Retina (tissue), 1 donor: ENCODE measurements at places on chromosomes 6 and 20.

- no peak for DNase-seq
These were observed 48.1 kb downstream of the TM9SF4 start for GRCh38 chr20:32157611-32158010.

DNA sequence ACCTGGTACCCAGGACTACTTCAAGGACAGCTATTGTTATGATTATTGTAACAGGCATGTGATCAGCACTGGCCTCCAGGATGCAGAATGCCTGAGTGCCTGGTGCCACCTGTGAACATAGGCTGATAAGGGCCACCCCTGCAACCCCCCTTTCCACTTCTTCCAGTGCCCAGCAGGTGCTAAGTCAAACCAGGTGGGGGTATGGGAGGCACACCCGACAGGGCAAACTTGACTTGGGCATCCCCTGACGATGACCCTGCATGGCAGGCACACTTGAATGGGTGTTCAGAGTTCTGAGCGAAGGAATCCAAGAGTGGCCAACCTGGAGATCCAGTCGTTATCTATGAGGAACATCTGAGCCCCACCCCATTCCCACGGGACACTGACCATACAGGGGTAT is 3.4 kb downstream of the ADA start:
- no peak for DNase-seq

- DNase-seq, result no peak
These were observed 125.7 kb downstream of the SLC23A2 start for GRCh38 chr20:4875578-4876067.

- DNase-seq, result peak; percentile 62
These were observed 115.4 kb downstream of the OPRM1 start for GRCh38 chr6:154154389-154154967.

GRCh38 chr6:19731282-19731681 is 105.9 kb upstream of the ID4 start:
- DNase-seq, result no peak

- DNase-seq, result no peak
These were observed 581.4 kb upstream of the MMS22L start for GRCh38 chr6:97864366-97864765.

DNA sequence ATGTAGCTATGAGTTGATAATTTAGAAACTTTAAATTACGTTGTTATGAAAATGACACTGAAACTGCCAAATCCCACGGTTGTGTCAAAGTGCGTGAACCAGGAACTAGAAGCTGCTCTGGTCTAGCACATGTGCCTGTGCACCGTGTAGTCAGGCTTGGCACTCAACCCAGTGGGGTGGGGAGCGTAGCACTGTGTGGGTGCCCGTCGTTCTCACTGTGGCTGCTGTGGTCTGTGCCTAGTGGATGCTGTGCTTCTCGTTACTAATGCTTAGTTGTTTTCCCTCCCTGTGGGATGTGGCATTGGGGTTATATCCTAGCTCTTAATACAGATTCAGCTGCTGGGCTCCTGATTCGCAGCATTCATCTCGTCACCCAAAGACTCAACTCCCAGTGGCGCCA is 46.2 kb upstream of the ADIG start:
- DNase-seq, result no peak

DNA sequence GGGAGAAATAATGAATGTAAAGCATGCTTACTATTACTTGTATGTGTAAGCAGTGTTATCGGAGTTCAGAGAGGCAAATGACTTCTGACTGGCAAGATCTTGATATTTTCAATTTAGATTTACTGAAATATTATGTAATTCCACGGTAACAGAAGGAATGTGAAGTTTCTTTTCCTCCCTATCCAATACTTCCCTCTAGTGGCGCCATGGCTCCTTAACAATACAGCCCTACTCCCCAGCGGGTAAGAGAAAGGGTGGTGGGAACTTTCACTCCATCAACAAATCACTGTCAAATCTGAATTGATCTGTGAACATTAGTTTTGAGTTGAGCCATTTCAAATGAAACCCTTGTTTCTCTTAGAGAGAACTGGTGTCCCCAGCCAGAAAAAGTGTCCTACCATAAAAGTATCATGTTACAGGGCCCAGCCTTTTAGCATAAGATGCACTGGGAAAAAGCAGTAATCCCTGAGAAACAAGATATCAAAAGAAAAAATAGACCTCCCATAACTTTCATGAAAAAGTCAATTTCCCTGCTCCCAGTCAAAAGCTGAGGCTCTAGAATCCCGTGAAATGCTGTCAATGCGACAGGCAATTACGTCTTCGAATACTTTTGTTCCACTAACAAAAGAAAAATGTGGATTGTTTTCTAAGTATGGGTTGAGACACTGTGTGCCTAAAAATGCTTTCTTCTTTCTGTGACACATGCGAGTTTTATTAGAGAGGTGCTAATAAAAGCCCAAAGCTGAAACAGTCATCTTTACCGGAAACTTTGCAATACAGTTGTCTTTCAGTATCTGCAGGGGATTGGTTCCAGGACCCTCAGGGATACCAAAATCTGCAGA is 12.9 kb downstream of the COX7A2 start:
- DNase-seq, result no peak

DNA sequence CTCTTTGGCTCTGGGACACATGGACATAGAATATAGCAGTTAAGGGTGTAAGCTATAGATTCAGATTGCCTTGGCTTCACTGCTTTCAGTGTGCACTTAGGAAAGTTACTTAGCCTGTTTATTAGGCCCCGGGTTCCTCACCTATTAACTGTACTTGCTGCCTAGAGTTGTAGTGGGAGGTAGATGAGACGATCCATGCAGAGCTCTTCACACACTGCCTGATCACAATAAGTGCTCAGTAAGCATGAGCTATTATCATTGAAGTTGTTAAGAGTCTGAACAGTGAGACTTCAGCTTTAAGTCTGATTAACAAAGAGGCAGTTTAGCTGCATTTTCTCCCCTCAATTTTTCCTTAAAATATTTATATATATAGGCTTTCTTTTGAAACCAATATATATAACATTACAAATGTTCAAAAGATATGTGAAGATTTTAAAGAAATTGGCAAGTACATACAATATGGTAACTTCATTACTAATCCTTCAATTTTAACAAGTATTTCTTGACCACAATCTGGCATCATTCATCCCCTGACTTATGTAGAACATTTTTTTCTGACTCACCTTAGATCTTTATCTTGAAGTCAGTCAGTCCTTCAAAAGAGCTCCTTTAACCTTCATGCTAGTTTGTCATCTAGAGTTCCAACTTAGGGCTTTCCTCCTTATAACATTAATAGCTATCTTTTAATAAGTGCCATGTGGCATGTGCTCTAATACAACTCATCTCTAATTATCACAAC is 20.5 kb upstream of the SUPT3H start:
- DNase-seq, result no peak

- no peak for DNase-seq
These were observed 57.2 kb downstream of the KLHL31 start for GRCh38 chr6:53608396-53608795.

- no peak for DNase-seq
These were observed 436.7 kb downstream of the MEI4 start for GRCh38 chr6:78089531-78089930.

DNA sequence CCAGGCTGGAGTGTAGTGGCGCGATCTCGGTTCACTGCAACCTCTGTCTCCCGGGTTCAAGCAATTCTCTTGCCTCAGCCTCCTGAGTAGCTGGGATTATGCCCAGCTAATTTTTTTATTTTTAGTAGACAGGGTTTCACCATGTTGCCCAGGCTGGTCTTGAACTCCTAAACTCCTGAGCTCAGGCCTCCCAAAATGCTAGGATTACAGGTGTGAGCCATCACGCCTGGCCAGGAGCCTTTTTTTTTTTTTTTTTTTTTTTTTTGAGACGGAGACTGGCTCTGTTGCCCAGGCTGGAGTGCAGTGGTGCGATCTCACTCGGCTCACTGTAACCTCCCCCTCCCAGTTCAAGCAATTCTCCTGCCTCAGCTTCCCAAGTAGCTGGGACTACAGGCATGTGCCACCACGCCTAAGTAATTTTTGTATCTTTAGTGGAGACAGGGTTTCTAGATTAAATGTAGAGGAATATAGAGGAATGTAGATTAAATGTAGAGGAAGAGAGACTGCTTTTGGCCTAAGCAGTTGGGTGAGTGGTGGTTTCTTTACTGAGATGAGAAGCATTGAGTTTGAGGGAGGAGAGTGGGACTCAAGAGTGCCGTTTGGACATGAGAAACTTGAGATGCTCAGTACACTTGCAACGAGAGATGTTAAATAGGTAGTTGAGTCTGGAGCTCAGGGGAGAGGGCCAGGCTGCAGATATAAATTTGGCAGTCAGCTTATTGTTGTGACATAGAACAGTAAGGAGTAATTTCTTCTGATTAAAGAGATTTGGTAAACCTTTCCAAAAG is 16.7 kb downstream of the VAPB start:
- DNase-seq, result no peak

DNA sequence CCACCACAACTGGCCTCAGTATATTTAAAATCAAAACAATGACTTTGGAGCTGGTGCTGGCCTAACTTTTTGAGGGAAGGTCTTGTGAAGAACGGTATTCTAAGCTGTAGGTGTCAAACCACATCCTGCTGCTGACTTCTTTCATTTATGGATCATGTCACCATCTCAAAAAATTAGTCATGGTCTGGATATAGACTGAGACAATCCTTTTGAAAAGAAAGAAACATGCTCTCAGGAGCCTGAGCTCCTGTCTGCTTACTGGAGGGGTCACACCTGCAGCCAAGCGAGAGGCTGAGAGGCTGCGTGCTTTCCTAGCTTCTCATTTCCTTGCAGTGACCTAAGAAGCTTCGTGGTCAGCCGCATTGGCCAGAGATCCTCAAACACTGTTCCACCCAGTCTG is 55.2 kb downstream of the TIAM2 start:
- no peak for DNase-seq

- DNase-seq, result no peak
These were observed 43.7 kb upstream of the DACT2 start for GRCh38 chr6:168363302-168363701.

- no peak for DNase-seq
These were observed 372.1 kb upstream of the HS3ST5 start for GRCh38 chr6:114714836-114715507.

DNA sequence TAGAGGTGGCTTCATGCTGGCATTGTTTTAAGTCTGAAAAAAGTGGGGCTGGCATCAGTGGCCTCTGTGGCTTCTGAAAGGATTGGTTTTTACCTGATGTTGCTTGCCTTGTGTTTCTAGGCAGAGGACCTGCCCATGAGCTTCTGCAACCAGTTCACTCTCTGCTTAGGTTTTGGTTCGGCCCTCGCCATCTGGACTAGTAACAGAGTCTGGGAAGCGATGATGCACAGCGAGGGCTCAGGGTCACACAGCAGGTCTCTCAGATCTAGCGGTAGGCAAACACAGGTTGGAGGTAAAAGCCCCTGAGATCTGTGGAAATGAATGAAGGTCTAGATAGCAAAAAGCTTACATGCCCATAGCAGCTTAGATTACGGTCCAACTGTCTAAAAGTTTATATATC is 6.8 kb upstream of the RBL1 start:
- DNase-seq, result no peak

DNA sequence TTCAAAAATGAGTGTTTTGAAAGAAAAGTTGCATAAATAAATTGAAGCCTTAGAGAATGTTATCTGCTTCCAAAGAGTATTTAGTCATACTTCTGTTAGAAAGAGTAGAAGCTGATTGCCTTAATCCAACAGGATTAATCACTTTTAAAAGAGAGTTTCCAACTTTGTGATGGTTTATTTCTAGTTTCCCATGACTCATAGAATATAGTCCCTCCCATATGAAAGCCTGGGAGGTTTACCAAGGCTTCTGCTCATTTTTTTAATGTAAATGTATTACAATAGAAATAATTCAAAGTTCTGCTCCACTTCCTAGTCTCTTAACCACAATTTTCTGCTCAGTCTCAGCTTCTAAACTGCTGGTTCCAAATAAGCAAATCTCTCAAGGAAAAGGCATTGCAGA is 118.0 kb upstream of the IRAK1BP1 start:
- DNase-seq, result no peak

GRCh38 chr6:90179190-90180169 is 117.2 kb downstream of the BACH2 start:
- no peak for DNase-seq

DNA sequence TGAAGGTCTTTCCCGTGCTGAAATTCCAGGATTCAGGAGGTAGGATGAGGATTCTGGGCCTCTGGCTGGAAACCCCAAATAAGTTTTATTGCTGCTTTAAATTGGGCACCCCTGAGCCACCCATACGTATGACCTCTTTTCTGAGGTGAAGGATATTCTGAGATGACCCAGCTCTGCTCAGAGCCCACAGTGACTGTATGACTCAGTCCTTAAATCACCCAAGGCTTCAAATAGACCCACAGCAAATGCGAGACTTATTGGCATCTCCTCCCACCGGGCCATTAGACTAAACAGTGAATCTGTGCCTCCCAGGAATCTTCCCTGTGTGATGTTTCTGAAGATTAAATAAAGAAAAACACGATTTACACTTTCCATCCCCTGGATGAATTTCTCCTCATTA is 9.5 kb downstream of the SIRPG start:
- no peak for DNase-seq

GRCh38 chr20:47464380-47465101 is 37.1 kb upstream of the NCOA3 start:
- peak; percentile 10 for DNase-seq

DNA sequence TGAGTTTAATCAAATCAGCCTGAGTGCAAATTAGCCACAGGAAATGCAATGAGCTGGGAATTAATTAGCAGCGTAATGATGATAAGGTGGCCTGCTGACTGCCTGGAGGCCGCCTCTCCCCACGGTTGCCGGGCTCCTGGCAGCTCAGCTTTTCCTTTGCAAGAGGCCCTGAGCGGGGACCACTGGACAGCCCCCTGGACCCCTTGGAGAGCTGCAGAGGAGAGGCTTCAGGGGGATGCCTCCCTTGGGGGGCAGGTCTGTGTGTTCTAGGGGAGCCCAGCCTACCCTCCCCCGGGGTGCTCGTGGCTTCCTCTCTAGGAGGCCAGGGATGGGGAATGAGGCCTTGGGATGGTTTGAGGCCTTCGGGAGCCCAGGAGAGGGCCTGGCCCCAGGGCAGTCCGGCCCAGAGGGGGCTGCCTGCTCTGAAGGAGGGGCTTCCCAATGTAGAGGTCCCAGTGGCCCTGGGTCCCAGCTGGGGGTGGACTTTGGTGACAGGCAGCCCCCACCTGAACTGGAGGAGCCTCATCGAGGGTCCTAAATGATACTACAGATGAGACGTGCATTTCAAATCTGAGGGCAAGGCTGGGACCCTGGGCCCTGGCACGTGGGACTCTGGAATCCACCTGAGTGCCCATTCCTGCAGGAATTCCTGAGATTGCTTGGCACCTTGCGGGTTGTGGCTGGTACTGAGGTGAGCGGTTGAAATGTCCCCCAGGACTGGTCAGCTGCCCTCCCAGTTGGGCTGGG is 66.4 kb upstream of the BHLHE23 start:
- no peak for DNase-seq
